Stimulated activated CD8-positive, alpha-beta memory T cell treated with anti-CD3 and anti-CD28 coated beads, Interleukin-7, amount 100 ng/mL, for 1 hour (primary cell): ENCODE measurements at places on chromosomes 11 and 22.
A peak's percentile ranks its signal among the peaks of the same experiment; 100 is the strongest.

DNA sequence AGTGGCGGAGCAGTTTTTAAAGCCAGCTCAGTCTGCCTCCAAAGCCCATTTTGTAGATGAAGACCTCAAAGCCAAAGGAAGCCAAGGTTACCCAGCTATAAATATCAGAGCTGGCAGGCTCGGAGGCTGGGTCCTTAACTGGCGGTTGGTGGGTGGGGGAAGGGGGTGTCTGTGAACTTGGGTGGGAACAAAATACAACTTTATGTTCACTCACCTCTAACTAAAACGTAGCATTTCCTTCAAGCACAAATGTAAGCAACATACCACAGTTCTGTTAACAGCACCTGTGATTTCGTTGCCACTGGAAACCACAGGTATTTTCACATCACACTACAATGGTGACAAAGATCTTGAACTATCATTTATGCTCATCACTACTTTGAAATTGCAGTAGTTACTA lies 99.7 kb upstream of the SYT13 start:
- no peak for DNase-seq

- DNase-seq: no peak
Measured at GRCh38 chr11:130431801-130432200, 3.4 kb upstream of the ADAMTS8 start.

GRCh38 chr11:12556155-12556554 lies 118.1 kb upstream of the TEAD1 start:
- no peak for DNase-seq

DNA sequence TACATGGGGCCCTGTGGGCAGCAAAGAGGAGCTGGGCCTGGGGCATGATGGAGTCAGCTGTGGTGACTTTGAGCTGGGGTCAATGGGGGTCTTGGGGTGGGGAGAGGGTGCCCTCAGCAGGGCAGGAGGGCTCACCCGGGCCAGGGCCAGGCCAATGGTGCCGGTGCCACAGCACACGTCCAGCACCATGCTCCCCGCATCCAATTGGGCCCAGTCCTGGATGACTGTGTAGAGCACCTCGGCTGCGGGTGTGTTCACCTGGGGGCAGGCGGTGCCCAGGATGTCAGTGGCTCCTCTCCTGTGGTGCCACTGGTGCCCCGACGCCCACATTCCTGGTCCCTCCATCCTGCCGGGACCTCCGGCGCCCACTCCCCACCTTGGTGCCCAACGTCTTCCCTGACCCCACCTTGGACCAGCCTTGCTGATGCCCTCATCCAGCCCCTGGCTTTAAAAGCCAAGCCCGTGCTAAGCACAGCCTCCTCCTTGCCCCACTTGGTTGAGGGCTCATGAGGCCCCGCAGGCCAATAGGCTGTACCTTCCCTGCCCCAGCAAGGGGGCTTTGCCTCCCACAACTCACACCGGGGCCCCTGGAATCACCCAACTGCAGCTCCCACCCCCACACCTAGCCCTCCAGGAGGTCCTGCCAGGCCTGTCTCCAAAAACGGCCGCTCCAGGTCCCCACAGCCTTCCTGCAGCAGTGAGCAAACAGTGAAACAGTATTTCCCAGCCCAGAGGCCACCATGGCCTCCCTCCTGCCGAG lies 2.2 kb upstream of the RANBP1 start:
- DNase-seq: no peak

GRCh38 chr11:123640677-123641494 lies 13.5 kb downstream of the SCN3B start:
- peak; percentile 7 for DNase-seq

DNA sequence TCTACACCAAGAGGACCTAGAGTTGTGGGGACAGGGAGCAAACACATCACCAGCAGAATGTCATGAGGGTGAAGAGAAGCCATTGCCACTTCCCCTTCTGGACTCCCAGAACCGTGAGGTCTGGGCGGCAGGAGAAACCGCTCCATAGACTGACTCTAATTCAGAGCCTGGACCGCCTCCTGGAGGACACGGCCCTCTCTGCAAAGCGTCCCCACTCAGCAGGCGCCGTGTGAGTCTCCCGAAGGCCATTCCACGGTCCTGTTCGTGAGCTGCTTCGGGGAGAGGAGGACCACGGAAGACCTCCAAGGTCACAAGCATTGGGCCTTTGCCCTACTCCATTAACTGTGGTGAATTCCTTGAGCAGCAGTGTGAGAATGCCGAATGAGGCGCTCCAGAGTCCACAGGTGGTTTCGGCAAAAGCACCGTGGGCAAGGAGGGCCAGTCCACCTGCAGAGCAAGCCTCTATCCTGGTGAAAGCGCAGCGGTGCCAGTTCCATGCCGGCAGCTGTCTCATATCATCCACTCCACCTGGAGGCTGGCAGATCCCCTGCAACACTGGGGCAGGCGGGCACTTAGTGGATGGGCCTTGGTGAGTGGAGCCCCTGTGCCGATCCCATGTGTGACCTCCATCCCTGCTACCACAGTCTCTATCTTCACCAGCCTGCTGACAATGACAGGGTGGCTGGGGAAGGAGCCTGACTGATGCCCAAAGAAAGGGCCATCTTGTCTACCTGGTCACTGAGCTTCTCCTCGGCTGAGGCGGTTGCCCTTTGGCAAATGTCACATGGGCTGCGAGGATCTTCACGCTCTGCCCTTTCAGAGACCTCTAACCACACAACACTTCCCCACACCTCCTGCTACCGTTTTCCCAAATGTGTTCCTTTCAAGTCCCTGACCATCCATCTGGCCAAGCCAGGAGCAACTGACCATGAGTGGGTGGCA lies 7.5 kb downstream of the C11orf21 start:
- no peak for DNase-seq

GRCh38 chr22:44261861-44262595 lies 50.7 kb downstream of the SHISAL1 start:
- no peak for DNase-seq

GRCh38 chr11:91904792-91905785 lies 319.5 kb upstream of the FAT3 start:
- DNase-seq: no peak

- no peak for DNase-seq
Measured at GRCh38 chr22:49865156-49865555, 11.5 kb downstream of the ZBED4 start.

DNA sequence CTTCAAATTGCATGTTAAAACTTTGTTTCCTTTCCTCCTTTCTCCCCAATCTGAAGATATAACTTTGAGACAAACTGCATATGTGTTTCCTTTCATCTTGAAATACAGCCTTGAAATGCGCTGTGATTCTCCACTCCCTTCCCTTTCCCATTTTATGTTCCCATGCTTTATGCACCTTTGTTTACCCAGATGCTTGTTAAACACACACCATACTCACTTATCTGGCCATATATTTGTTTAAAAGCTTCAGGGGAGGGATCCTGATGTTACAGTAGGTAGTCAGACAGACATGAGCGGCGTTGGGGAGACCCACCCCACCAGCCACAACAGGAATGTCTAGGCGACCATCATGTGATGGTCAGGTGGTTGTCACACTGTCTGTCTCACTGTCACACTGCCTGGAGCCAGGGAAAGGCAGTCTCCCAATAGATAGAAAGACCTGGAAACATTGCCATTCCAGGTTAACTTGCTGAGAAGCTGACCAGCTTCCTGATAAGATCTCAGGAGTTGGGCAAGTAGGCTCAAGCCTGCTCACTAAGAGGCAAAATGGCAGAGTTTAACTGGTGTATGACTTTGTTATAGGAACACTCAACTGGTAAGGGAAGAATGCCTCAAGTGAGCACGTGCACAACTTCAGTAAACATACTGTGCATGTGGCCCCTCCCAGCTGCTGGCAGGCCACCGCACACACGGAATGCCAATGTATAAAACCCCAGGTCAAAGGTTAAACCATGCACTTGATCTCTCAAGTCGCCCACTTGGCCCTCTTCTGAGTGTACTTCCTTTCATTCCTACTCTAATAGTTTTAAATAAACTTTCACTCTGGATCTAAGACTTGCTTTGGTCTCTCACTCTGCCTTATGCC lies 23.5 kb upstream of the MSANTD2 start:
- DNase-seq: no peak

DNA sequence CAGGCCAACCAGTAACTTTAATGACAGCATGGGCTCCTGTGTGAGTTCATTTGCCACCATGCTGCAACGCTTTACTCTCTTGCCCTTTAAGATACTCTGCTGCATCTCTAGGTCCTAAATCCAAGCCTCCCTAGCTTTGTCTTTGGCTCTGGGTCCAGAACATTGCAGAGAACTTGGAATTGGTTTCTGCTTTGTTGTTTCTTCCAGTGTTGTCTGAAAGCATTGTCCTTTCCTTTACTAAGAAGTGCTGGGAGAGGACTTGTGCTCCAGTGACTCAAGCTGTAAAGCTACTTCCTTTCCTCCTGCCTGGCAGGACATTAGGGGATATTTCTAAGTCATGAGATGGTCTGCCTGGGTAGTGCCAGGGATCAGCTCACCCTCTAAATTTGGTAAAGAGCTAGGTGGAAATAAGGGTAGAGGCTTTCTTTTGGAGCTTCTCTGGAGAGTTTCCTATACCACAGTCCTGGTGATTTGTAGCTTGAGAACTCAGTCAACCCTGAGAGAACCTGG lies 202.5 kb upstream of the CADM1 start:
- no peak for DNase-seq

DNA sequence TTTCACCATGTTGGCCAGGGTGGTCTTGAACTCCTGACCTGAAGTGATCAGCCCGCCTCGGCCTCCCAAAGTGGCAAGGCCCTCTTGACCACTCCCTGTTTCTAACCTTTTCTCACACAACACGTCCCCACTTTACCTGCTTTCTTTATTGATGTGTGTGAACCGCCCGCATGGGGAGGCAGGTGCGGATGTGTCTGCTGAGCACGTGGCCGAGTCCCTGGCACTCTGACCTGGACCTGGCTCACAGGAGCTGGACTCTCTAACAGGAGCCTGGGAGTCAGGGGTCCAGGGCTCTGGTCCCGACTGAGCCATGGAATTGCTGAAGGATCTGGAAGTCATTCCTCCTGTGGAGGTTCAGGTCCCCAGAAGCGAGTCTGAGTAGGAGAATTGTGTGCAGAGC lies 40.0 kb downstream of the C11orf96 start:
- no peak for DNase-seq

DNA sequence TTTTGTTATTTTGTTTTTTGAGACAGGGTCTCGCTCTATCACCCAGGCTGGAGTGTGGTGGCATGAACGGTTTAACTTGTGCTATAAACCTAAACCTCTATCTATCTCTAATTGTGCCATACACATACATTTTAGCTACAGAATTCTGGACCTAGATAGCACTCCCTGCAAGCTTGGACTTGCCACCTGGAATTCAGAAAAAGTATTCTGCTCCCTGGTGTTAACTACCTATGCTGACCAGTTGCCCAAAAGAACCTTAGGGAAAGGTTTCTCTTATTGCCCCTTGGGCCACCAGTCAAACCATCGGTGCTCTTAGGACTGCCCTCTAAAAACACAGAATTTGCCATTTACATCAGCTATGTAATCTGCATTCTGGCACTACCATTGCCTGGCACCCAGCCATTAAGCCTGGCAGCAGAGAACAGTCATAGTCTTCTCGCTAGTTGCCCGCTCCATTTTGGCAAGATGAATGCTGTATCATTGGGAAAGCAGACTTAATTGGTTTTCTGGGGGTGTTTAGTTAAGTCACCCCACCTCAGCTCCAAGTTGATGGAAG lies 55.3 kb downstream of the ETS1 start:
- no peak for DNase-seq
